ENCODE measurements at places on chromosomes 2 and 18.
A peak's percentile ranks its signal among the peaks of the same experiment; 100 is the strongest.

- DNase-seq, result no peak
Measured at GRCh38 chr2:229660951-229661350, 53.4 kb downstream of the DNER start.

GRCh38 chr2:55779459-55780421, 86.1 kb upstream of the PNPT1 start:
- DNase-seq, result peak; percentile 27

DNA sequence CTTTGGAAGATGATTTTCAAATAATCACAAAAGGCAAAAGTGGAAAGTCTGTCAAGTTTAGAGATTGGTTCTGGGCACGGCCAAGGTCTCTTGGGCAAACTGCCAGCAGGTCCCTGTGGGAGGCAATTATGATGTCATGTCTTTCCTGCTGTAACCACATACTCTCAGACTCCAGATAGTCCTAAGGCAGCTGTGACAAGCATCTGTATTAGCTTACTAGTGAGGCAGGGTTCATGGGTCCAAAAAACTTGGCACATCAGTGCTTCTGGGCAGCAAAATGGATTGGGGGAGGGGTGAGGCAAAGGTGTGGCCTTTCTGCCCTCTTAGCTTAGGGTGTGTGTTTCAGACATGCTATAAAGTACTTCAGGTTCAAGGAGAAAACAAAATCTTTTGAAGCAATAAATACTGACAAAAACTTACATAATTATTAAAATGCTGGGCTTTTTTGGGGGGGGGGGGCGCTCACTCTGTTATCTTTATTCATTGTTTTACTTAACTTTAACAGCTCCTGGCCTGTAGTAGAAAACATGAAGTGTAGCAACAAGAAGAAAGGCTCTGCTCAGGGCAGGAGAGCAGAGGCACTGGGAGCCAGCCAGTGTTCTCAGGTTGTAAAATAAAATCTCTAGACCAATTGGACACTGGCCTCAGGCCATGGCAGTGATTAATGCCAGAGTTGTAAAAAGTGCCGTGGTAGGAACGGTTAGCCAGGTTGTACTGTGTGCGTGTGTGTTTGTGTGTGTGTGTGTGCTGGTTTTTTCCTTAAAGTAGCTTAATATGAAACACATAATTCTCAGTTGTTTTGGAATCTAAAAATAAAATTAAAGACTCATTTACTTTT, 14.3 kb upstream of the TANC1 start:
- peak; percentile 15 for DNase-seq

GRCh38 chr2:1224901-1225300, 188.4 kb upstream of the TPO start:
- no peak for DNase-seq

DNA sequence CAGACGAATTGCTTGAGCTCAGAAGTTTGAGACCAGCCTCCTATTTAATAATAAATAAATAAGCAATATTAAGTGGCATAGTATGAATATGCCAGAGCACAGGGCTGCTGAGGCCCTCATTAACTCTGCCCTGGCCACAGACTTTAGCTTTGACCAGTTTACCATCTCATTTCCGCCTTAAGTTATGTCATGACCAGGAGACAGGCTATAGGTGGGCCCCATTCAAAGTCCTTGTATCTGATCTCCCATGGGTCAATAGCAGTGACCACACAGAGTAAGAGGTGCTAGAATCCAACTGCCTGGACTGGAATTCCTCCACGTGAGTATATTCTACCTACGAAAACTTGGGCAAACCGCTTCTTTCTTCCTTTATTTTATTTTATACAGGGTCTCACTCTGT, 13.4 kb upstream of the ASXL2 start:
- DNase-seq, result no peak
